ENCODE measurements at places on chromosomes 7 and 10.

GRCh38 chr7:103902917-103903316, 86.5 kb downstream of the RELN start:
- DNase-seq = no peak

DNA sequence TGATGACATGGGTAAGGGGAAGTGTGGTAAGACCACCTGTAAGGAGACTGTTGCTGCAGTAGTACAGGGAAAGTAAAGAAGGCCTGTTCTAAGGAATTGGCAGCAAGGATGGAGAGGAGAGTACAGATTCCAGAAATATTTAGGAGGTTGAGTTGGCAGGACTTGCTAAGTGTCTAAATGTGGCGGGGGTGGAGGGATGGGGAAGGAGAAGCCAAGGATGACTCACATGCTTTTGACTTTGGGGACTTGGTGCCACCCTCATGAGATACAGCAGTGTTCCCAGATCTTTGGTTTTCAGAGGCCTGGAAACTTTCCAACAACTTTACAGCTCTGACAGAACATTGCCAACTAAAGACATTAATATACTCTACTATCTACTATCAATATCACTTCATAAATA, 45.4 kb downstream of the CDK6 start:
- DNase-seq = no peak

- DNase-seq = no peak
Observed at GRCh38 chr10:113957013-113957412, 86.7 kb upstream of the ADRB1 start.

DNA sequence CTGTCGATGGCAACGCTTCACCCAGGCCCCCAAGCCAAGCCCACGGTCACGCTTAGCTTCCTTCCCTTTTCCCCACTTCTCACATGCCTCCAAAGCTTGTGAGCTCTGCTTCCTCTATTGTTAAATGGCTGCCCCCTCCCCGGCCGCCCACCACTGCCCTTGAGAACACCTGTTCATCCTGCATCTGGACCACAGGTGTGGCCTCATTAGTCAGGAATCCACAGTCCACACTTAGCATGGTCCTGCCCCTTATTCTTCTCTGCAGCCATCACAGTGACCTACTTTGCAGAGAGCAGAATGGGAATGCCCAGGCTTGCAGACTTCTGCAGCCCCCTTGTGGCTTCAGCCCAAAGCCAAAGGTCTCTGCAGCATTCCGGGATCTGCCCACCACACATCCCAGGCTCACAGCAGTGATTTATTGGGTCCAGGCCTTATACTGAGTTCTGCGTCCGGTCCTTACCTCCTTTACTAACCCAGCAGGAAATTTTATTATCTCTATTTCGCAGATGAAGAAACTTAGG, 66.9 kb downstream of the PTPRE start:
- DNase-seq = no peak

DNA sequence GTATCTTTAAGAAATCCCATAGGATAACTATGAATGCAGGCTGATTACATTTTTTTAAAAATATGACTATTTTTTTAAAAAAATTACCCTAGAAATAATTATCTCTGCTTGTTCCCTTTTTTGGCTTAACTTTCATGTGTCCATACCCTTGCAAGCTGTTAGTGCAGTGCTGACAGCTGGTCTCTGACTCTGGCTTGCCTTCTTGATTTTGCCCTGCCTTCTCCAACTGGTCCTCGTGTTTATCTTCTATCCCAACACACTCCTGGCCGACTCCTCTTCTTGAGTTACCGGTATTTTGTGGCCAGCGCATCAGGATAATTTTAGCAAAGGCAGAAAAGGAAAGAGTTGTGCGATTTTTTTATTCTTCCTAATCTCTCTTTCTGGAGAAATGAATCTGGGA, 111.7 kb upstream of the STARD3NL start:
- DNase-seq = no peak
